ENCODE measurements at places on chromosomes 7 and 10.

- DNase-seq: no peak
Observed at GRCh38 chr10:679556-679955, 9.9 kb downstream of the DIP2C start.

GRCh38 chr7:30117896-30118295 lies 16.9 kb upstream of the MTURN start:
- DNase-seq: no peak

DNA sequence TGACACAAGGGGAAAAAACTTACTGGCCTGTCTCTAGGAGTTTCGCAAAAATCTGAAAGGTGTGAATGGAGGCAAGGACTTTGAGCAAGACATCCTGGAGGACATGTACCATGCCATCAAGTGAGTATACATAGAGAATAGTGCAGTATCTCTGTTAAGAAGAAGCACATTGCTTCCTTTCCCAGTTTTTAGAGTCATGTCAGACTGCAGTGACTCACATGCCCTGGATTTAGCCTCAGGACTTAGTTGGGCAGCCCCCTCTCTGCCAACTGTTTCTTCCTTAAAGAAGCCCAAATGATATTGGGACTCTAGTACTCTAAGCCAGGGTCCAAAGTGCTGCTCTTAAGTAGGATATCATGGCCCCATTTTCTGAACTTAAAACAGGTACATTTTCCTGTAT lies 28.1 kb upstream of the NFKB2 start:
- DNase-seq: no peak

DNA sequence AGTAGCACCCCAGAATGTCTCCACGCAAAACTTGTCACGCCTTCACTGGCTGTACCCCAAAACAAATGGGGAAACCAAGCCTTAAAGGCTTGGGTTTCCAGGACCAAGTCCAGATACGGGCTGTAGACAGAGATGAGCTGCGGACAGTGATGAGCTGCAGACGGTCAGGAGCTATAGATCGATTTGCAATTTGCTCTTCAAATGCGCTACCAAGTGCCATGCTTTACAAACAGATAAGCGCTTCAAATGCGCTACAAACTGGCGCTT lies 658 bp upstream of the SGCE start:
- DNase-seq: no peak

- no peak for DNase-seq
Observed at GRCh38 chr7:74372511-74373111, 81.1 kb upstream of the GTF2IRD1 start.

DNA sequence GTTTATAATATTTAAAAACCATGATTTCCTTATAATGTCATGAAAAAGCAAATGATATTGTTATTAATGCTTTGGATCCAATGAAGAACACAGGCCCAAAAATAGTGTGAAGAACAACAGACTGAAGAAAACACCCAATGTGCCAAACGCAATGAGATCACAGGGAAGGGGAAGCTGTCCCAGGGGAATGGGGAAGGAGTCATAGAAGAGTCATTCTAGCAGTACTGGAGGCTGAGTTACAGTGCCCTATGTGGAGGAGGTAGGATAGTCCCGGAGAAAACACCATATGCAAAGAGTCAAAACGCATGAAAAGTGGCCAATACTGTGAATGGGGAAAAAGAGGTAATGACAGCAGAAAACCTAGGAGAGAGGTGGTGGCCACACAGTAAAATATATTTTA lies 50.9 kb downstream of the TPK1 start:
- DNase-seq: no peak

GRCh38 chr10:6579904-6580278 lies at the start of gene PRKCQ:
Gene PRKCQ, minus strand, starts transcription at chr10:6580276. Its CDS starts 65,141 bp downstream, at chr10:6515135.
- no peak for DNase-seq

- DNase-seq: no peak
Observed at GRCh38 chr7:52271703-52272102, 763.7 kb upstream of the POM121L12 start.

GRCh38 chr10:103546401-103546800 lies 52.9 kb downstream of the NEURL1 start:
- DNase-seq: no peak

DNA sequence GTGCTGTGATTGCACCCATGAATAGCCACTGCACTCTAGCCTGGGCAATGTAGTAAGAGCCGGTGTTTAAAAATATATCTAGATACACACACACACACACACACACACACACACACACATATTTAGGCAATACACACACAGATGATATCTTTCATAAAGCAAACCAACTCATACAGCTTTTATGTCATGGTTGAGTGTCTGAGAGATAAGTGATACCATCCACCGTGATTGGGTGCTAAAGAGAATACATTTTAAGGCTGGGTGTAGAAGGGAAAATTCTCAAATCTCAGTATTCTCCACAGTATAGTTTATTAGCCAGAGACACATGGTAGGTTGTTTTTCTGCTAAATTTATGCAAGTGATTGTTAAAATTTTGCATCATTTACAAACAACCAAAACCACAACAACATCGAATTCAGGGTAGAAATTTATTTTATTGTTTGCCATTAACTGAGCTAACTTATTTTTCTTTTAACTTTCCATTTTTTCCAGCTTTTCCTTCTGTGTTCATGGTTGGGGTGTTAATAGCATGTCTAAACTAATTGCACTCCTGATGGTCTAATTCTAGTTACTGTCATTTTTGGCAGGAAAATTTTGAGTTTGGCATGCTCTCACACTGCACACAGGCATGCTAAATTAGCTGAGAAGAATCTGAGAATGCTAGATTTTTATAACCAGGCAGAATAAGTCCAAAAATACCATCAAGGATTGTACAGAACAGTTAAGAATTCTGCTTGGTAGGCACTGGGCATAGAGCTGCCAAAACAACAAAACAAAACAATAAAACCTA lies 57.9 kb upstream of the SYPL1 start:
- no peak for DNase-seq

DNA sequence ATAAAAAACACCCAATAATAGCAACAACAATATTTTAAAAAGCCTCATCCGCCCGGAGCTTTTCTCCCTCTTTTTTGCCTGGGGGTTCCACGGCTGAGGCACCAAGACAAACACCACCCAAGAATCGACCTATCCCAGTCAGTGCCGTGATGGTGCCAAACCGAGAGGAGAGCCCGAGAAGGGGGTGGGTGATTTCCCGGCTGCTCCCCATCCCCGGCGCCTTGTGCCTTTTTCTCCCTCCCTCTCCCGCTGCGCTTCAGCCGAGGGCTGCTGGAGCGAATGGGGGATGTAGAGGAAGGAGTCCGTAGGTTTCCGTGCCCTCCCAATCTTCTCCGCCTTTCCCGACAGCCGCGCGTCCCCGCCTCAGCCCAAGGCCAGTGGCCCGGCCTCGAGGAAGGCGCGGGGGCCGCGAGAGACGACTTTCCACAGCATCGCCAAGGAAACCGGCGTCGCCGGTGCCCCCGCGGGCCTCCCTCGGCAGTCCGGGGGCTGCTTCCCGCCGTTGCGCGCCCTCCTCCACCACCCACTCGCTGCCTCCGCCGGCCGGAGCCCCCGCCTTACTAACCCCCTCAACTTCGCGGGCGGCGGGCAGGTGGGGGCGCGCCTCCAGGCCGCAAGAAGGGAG lies 1.3 kb downstream of the EGR2 start:
- DNase-seq: no peak

DNA sequence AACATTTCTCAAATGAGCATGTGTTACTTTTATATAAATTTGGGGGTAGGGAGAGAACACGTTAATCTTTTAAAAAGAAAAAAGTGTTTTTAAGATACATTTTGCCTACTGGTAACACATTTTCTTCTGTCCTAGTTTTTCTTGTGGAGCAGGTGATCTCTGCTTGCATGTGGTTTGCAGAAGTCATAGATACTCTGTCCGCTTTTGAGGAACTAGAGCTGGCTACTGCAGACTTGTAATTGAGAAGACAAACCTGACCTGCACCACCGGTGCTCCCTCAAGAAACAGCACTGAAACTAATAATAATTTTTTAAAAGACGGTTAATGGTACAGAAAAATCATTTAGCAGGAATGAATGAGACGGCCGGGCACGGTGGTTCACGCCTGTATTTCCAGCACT lies 243.1 kb downstream of the KIAA1217 start:
- no peak for DNase-seq

DNA sequence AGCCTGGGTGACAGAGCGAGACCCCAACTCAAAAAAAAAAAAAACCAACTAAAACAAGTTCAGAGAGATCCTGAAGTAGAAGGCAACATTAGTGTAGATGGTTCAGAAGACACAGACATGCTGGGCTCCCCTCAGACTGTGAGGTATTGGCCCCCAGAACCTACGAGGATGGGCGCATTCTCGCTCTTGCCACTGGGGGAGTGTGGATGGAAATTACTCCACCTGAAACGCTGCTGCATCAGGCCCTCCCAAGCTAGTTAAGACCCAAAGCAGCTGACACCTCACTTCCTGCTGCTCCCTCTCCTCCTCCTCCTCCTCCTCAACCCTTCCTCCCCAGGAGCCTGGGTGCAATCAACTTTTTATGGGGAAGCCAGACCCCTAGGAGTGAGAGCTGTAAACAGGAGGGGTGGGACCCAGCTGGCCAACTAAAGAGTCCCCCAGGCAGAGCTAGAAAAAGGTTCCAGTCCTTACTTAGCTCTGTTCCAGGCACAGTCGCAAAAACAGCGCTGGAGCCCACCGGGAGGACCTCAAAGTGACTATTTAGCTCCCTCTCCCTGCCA lies 7.4 kb downstream of the SH3PXD2A start:
- DNase-seq: no peak

DNA sequence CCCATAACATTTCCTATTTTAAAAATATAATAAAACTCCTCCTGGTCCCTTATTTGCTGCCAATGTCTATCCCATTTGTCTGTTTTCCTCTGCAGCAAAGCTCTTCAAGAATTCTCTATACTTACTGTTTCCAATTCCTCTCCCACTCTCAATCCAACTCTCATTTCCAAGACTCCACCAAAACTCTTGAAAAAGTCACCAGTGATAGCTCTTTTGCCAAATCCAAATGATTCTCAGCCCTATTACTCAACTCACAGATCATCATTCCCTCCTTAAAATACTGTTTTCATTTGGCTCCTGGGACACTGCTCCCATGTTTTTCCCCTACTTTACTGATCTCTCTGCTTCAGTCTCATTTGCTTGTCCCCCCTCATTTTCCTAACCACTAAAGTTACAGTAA lies 139.4 kb downstream of the HIBADH start:
- no peak for DNase-seq

DNA sequence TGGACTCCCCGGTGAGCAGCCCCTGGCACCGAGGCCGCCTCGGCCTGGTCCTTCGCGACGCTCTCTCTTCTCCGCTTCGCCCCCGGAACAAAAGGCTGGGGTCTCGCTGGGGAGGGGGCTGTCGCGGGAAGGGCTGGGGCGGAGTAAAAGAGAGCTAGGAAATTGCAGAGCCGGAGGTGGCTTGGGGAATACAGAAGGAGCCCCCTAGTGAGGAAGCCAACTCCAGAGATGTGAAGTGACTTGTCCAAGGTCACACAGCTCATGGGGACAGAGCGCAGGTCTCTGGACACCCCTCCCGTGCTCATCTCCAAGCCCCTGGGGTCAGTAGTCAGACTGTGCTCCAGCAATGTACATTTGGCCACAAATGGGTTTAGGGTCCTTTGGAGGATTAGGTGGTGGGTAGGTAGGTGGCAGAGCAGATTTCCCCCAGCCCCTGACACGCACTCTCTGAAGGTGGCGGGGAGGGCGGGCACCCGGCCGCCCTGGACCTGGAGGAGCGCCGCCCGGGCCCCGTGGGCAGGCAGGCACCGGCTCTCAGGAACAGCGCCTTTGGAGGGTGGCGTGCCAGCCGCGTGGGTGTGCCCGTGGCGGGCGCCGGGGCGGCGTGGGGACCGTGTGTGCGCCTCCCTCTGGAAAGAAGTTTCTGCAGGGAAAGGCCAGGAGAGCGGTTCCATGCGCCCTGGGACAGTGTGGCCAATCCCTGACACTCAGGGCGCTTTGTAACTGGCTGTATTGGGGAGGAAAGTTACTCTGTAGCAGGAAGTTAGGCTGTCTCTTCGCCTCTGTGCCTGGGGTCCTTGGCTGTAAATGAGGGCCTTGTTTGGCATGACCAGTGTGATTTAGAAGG lies 910 bp downstream of the WIPF3 start:
- no peak for DNase-seq

DNA sequence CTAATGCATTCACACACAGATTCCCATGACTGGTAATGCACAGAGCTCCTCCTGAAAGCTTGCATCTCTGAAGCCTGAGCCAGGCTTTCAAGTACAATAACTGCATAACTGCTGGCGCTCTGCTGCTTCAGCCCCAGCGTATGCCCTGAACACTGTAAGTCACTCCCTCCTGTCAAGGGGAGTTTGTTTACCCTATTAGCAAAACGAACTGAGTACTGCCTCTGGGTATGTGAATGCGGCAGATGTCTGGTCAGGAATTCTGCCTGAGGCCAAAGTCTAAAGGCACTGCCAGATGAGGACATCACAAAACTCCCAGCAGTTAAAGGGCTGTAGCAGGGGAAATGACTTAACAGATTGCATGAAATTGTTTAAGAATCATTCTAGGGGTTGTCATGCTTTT lies 97.7 kb downstream of the NRCAM start:
- DNase-seq: no peak

- DNase-seq: no peak
Observed at GRCh38 chr10:58068809-58069208, 198.9 kb downstream of the IPMK start.

- no peak for DNase-seq
Observed at GRCh38 chr10:10327934-10328333, 689.7 kb upstream of the CELF2 start.
